Fibroblast of mammary gland (primary cell): ENCODE measurements at places on chromosomes 16 and 17.

- DNase-seq, result no peak
Measured at GRCh38 chr17:38809828-38810227, 10.5 kb upstream of the PIP4K2B start.

- no peak for DNase-seq
Measured at GRCh38 chr17:64190472-64190871, 60.5 kb upstream of the ERN1 start.

- DNase-seq, result no peak
Measured at GRCh38 chr16:52757746-52758472, 211.0 kb upstream of the TOX3 start.

DNA sequence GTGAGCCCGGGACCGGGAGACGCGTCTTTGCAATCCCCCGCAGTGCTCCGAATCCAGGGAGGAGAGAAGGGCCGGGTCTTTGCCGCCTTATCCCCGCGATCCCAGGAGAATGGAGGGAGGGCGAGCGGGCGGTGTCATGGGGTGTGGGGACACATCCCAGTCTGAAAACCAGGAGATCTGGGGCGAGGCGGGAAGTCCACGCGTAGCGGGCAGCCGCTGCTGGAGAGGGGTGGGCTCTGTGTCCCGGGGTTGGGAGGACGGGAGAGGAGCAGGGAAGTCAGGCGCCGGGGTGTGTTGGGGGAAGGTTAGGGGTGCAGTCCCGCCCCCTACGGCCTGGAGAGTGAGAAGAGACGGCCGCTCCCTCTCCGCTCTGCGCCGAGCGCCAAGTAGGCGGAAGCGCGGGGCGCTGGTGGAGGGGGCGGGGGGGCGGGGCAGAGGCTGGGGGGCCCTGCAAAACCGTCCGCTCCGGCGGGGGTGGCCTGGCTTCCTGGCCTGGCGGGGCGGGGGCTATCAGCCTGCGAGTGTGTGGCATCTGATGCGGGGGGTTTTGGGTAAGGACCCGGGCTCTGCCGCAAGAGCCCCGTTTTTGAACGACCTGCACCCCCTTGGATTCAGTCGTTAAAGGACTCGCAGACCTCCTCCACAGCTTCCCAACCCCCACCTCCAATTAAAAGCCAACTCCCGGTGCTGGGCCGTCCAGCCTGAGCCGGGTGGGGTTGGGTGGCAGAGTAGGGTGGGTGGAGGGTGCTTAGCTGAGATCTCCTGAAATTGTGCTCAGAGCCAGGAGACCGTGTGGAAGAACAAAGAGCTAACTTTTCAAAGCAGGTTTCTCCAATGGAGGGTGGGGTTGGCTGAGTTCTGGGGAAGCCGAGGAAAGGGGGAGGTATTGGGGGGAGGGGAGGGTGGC, 654 bp downstream of the LASP1 start:
- DNase-seq, result peak; percentile 53

DNA sequence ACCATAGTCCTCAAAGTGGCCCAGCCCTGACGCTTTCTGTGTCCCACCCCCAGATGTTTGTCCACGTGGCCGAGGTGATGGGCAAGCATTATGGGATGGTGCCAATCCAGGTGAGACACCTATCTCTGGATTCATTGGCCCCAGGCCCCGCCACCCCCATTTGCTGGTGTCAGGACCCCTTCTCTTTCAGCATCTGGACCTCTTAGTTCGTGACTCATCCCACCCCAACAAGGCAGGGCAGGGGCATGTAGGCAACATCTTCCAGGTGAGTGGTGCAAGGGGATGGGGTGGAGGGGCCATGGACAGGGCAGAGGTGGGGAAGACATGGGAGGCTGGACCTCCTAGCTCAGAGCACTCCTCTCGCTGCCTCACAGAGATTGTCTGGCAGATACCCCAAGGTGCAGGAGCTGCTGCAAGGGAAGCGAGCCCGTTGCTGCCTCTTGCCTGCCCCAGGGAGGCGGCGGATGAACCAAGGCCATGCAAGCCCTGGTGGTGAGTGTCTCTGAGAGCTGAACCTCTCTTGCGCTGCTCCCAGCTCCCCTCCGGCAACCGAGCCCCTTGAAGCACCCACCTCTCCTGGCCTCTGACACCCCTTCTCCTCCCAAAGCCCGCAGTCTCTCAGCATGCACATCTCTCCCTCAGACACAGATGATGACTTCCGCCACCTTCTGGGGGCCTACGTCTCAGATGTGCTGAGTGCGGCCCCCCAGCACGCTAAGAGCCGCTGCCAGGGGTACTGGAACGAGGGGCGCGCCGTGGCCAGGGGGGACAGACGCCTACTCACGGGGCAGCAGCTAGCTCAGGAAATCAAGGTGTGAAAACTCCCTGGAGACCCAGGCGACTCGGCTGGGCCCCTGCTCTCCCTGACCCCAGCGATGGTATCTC, 3.6 kb downstream of the RNF112 start:
- DNase-seq, result no peak

GRCh38 chr17:17206124-17206912, at the start of gene PLD6:
TSS of gene PLD6 (minus strand) at chr17:17206333. CDS start at chr17:17206286, 47 bp downstream.
- DNase-seq, result peak; percentile 68

DNA sequence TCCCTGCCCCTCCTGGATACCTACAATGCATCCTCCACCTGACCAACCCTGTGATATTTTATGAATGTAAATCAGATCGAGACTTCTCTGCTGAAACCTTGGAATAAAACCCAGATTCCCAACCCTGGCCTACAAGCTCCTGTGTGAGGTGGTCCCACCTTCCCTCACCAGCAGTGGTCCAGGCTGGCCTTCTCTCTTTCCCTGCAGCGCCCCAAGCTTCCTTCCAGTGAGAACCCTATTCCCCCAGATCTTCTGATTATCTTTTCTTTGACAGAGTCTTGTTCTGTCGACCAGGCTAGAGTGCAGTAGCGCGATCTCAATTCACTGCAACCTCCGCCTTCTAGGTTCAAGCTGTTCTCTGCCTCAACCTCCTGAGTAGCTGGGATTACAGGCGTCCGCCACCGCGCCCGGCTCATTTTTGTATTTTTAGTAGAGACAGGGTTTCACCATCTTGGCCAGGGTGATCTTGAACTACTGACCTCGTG, 2.5 kb upstream of the HELZ start:
- DNase-seq, result no peak

- no peak for DNase-seq
Measured at GRCh38 chr16:13573903-13574302, 346.1 kb upstream of the ERCC4 start.

DNA sequence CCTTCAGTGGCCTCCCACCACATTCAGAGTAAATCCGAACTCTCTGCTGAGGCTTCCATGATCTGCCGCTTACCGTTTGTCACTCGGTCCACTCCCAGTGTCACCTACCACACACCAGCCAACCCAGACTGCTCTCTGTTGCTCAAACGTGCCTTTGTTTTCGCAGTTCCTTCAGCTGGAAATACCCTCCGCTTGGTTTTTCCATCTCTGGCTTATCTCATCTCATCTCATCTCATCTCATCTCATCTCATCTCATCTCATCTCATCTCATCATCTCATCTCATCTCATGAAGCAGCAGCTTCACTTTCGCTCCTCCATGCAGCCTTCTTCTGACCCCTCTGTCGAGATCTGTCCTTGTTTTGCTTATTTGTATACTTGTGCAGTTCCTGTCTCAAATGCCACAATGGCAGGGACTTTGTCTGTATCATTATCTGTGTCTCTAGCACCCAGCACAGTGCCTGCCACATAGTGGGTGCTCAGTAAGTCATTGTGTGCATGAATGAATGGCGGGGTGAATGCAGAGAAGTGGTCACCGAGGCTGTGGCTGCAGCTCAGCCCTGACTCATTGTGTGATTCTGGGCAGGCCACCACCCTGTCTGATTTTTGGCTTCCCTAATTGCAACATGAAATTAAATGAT, 3.8 kb upstream of the SNX20 start:
- DNase-seq, result no peak

- DNase-seq, result no peak
Measured at GRCh38 chr16:79250502-79251098, 349.9 kb downstream of the MAF start.

- DNase-seq, result no peak
Measured at GRCh38 chr17:56976941-56977608, 856 bp upstream of the SCPEP1 start.

- DNase-seq, result peak; percentile 89
Measured at GRCh38 chr17:31580706-31581490, 189.4 kb downstream of the RAB11FIP4 start.

DNA sequence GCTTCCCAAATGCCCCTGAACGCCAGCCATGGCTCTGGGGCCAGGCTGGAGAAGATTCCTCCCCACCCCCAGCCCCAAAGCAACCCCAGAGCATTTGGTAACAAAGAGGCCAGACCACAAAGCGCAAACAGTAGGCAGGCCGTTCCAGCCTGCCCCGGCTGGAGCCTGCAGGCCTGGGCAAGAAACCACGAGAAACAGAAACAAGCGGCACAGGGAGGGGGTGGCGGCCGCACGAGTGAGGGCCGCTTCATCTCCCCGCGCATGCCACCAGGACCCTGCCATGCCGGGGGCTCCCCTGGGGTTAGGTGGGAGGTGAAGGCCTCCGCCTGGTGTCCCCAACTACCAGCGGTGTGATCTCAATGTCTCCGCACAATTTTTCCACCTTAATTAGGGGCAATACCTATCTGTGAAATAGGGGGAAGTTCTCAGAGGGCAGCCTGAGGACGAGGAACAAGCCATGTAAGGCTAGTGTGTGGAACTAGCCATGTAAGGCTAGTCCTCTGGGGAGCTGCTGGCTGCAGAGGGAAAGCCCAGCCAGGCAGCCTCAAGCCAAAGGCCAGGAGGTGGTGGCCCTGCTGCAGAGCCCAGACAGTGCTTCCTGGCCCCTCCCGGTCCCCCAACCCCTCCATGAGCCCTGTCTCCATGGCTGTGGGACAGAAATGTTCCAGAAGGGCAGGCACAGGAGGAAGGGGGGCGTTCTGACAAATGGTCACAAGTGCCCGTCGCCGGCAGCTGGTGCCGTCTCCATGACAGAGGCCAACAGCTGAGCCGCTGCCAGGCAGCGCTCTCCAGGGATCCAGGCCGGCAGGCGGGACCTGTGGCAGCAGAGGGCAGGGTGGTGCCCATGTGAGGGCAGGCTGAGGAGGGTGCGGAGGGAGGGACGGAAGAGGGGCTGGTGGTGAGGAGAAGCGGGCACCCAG, 14.5 kb upstream of the MTSS2 start:
- DNase-seq, result no peak
